CD4-positive, alpha-beta memory T cell (primary cell): ENCODE measurements at places on chromosomes 11 and 22. TPM values are rescaled to one million over a fixed set of nuclear protein-coding genes. Genes with fewer than 3 reads are reported as not detected.

DNA sequence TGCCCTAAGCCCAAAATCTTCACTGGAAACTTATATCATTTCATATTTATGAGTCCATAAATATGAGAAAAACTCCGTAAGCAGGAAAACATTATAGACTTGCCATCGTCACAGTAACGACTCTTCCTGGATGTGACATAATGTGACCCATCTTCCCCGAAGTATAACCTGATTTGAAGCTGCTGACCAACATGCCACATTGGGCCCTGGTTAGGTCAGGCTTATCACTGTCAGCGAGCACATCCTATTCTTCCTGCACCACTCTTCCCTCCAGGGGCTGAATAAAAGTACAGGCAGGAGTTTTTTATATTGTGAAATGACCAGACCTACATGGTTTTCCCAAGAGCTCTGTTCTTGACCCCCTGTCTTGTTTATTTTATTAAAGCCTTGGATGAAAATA is 12.1 kb upstream of the BLID start:
- H3K36me3 ChIP-seq: no peaks in the 10 kb centered on the region
- H3K27ac ChIP-seq: no peak overlapping the region
- no peak for DNase-seq
- no peaks in the 10 kb centered on the region for H3K4me1 ChIP-seq

GRCh38 chr22:23527971-23528740 is 51.9 kb downstream of the IGLL1 start:
- H3K4me1 ChIP-seq: no peaks in the 10 kb centered on the region
- DNase-seq: no peak
- H3K4me3 ChIP-seq: no peak overlapping the region
- H3K27me3 ChIP-seq: no peaks in the 10 kb centered on the region

DNA sequence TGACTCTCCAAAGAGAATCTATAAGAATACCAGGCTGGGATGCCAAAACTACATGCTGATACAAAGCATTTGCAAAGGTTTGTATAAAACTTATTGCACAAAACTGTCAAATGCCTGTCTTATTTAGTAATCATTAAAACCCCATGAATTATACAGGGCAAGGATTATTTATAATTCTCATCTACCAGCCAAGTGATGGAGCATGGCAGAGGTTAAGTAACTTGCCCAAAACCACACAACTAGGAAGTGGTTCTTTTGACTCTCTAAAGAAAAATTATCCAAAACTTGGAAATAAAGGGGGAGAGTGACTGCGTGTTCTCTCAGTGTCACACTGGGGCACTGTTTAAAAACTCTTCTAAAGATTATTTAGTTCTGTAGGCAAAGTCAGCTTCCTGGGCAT is 17.4 kb upstream of the CLMP start:
- no peaks in the 10 kb centered on the region for H3K36me3 ChIP-seq
- no peak for DNase-seq
- no peaks in the 10 kb centered on the region for H3K4me1 ChIP-seq
- H3K27me3 ChIP-seq: no peaks in the 10 kb centered on the region
- no peak overlapping the region for H3K4me3 ChIP-seq
- H3K27ac ChIP-seq: no peak overlapping the region

DNA sequence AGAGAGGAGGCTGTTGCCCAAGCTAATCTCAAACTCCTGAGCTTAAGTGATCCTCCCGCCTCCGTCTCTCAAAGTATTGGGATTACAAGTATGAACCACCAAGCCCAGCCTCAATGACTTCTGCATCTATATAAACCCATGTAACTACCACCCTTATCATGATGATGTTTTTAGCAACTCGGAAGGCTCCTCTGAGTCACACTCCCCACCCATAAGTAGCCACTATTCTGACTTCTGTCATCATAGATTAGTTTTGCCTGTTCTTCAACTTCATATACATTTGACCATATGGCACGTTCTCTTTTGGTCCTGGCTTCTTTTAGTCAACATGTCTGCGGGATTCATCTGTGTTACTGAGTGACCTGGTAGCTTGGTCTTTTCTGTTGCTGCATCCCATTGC is 6.4 kb upstream of the FOSL1 start:
- no peak for DNase-seq
- no peaks in the 10 kb centered on the region for H3K27me3 ChIP-seq
- H3K27ac ChIP-seq: no peak overlapping the region
- no peak overlapping the region for H3K4me3 ChIP-seq
- H3K4me1 ChIP-seq: no peaks in the 10 kb centered on the region

DNA sequence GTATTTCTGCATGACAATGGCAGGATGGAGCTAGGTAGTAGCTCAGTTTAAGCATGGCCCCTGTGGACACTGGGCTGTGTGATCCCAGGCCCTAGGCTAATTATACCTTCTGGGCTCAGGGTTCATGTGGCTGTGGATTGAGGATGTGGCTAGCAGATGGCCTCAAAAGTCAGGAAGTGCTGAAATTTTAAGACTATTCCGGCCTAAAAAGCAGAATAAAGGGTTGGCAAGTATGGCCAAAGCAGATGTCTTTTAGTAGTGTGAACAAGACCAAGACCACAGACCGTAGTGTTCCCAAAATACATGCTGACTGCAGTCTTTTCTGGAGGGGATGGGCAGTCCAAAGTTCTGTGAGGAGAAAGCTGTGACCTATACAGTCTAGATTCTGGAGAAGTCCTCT is 115.7 kb upstream of the RAG2 start:
- DNase-seq: no peak
- H3K27ac ChIP-seq: no peak overlapping the region
- H3K27me3 ChIP-seq: no peaks in the 10 kb centered on the region
- H3K4me3 ChIP-seq: no peak overlapping the region
- no peaks in the 10 kb centered on the region for H3K4me1 ChIP-seq

GRCh38 chr11:112829971-112830654 is 131.1 kb upstream of the NCAM1 start:
- no peak overlapping the region for H3K4me3 ChIP-seq
- H3K36me3 ChIP-seq: no peaks in the 10 kb centered on the region
- DNase-seq: no peak
- H3K4me1 ChIP-seq: no peaks in the 10 kb centered on the region

GRCh38 chr22:41898645-41899044 is 16.2 kb downstream of the SHISA8 start:
- H3K27ac ChIP-seq: no peak overlapping the region
- DNase-seq: no peak
- H3K4me1 ChIP-seq: no peaks in the 10 kb centered on the region
- H3K27me3 ChIP-seq: no peaks in the 10 kb centered on the region
- H3K36me3 ChIP-seq: peaks cover 41% of the 10 kb centered on the region
- H3K4me3 ChIP-seq: no peak overlapping the region

DNA sequence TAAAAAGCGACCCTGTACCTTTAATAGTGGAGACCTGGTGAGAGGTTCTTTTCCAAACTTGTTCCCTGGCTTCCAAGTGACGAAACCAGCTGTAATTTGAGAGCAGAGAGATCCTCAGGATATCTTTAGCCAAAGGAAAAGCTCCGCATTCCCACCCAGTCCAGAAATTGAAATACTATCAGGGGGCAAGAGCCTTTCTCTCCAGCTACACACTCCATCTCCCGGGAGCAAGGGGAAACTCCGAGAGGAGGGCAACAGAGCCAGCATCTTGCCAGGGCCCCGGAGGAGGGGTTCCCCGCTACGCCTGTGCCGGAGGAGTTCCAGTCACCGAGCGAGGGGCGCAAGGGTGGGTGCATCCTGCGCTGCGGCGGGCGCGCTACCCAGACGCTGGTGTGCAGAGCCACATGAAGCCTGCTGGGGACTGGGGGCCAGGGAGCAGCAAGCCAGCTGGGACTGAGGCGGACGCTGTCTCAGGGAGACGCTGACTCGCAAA is at the start of gene FIBIN:
FIBIN (plus strand) TSS at position 148 of the 493 bp plus-strand sequence. CDS start 415 bp downstream, outside the sequence.
- H3K4me1 ChIP-seq: no peaks in the 10 kb centered on the region
- no peak within 1 kb of the TSS for H3K4me3 ChIP-seq
- H3K36me3 ChIP-seq: no peaks in the 10 kb centered on the region

GRCh38 chr22:41092847-41093411 is 537 bp downstream of the EP300 start:
- peaks cover 42% of the 10 kb centered on the region for H3K4me1 ChIP-seq
- no peaks in the 10 kb centered on the region for H3K27me3 ChIP-seq
- peak overlapping the region; percentile 99 for H3K27ac ChIP-seq
- peak overlapping the region; percentile 99 for H3K4me3 ChIP-seq

- no peak for DNase-seq
- no peaks in the 10 kb centered on the region for H3K4me1 ChIP-seq
- no peak overlapping the region for H3K27ac ChIP-seq
- no peak overlapping the region for H3K4me3 ChIP-seq
- no peaks in the 10 kb centered on the region for H3K27me3 ChIP-seq
Measured at GRCh38 chr22:20449819-20450550, 12.4 kb upstream of the SCARF2 start.

DNA sequence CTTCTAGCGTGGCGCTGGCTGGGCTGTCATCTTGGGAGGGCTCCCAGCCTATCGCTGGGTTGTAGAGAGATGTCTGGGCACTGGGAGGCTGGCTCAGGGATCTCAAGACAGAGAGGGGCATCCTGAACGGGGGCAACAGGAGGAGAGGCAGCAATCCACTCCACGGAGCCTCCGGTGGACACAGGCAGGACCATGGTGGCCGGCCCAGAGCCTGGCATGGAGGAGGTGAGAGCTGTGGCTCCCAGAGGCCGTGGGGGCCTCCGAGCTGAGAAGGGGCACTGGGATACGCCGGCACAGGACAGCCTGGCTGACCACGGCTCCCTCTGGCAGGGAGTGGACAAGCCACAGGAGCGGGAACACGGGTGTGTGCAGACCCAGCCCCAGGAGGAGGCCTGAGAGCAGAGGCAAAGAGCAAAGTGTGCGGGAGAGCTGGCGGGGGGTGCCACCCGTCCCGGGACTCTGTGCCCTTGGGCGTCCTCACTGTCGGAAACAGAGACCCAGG is 9.1 kb downstream of the MRGPRF start:
- DNase-seq: no peak
- no peak overlapping the region for H3K27ac ChIP-seq
- no peaks in the 10 kb centered on the region for H3K4me1 ChIP-seq

- no peaks in the 10 kb centered on the region for H3K36me3 ChIP-seq
- H3K4me1 ChIP-seq: no peaks in the 10 kb centered on the region
- DNase-seq: no peak
- H3K27me3 ChIP-seq: no peaks in the 10 kb centered on the region
- no peak overlapping the region for H3K4me3 ChIP-seq
Measured at GRCh38 chr22:17436382-17436980, 67.2 kb downstream of the CECR2 start.

DNA sequence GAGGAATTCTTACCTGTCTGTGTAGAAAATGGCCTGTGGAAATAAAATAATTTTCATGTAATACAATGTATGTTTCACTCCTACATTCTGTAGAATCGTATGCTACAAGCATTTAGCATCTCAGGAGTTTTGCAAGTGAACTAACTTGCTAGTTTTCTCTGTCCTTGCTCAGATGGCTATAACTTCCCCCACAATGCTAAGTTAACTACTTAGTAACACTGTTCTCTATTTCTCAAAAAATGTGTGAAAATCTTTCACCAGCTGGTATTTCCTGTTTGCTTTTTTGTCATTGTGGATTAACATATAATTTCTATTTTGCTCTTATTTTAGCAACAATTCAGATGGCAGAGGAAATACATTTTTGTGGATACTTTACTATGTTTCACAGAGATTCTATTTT is 4.4 kb downstream of the OR4S2 start:
- no peaks in the 10 kb centered on the region for H3K27me3 ChIP-seq
- H3K4me1 ChIP-seq: no peaks in the 10 kb centered on the region
- no peak for DNase-seq

GRCh38 chr11:35752115-35752514 is 89.5 kb downstream of the TRIM44 start:
- H3K4me3 ChIP-seq: no peak overlapping the region
- H3K36me3 ChIP-seq: no peaks in the 10 kb centered on the region
- no peak overlapping the region for H3K27ac ChIP-seq
- no peak for DNase-seq
- H3K4me1 ChIP-seq: no peaks in the 10 kb centered on the region

GRCh38 chr11:96520939-96521338 is 131.1 kb downstream of the JRKL start:
- H3K36me3 ChIP-seq: no peaks in the 10 kb centered on the region
- no peaks in the 10 kb centered on the region for H3K27me3 ChIP-seq
- no peak overlapping the region for H3K4me3 ChIP-seq
- H3K4me1 ChIP-seq: no peaks in the 10 kb centered on the region
- no peak overlapping the region for H3K27ac ChIP-seq

- no peak overlapping the region for H3K27ac ChIP-seq
- no peak for DNase-seq
- H3K4me1 ChIP-seq: no peaks in the 10 kb centered on the region
- no peak overlapping the region for H3K4me3 ChIP-seq
- H3K27me3 ChIP-seq: no peaks in the 10 kb centered on the region
Measured at GRCh38 chr11:78181185-78181584, 7.2 kb downstream of the KCTD21 start.

DNA sequence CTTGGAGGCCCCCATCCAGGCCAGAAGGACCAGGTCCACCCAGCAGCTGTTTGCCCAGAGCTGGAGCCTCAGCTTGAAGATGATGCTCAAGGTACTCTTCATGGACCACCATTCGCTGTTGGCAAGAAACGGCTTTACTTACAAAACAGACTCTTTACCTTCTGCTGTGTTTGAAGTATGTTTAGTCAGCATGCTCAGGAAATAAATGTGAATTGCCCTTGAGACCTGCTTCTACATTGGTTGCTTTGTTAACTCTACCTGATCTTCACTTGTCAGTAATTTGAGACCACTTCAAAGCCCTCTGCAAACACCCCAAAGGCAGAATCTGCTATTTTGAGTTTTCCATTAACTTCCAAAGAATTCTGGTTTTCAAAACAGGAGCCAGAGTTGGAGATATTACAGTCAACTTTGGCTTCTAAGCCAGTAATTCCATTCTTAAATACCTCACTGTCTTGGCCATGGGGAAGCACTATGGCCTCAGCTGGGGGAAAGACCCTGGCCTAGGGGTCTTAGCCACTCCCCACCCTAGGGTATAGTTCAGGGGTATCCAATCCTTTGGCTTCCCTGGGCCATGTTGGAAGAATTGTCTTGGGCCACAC is 2.7 kb downstream of the UQCR10 start:
- no peak overlapping the region for H3K4me3 ChIP-seq
- peaks cover 29% of the 10 kb centered on the region for H3K4me1 ChIP-seq
- no peaks in the 10 kb centered on the region for H3K27me3 ChIP-seq
- no peak overlapping the region for H3K27ac ChIP-seq
- peaks cover 11% of the 10 kb centered on the region for H3K36me3 ChIP-seq

DNA sequence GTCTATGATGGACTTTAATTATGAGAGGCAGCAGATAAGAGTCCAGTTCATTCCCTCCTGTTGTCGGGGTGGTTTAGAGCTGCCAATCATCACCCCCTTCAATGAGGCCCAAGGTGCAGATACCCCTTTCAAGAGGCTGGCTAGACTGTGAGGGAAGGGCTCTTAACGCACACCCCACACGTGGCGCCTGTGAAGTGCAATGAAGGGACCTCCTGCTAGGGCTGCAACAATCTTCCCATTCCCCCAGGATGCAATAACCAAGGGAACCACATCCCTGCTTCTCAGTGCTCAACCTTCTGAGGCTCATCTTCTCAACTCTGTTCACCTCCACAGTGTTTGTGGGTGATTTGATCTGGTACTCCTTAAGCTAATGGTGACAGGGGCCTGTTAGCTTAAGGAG is 19.0 kb downstream of the TENM4 start:
- H3K27me3 ChIP-seq: no peaks in the 10 kb centered on the region
- no peak overlapping the region for H3K27ac ChIP-seq
- H3K36me3 ChIP-seq: no peaks in the 10 kb centered on the region
- no peak for DNase-seq
- H3K4me3 ChIP-seq: no peak overlapping the region

Gene KIRREL3
- total RNA-seq: not detected

Gene TSGA10IP
- not detected for total RNA-seq

Gene OR10A2
- not detected for total RNA-seq

Gene WNT7B
- total RNA-seq: not detected

Gene PRG3
- total RNA-seq: not detected

Gene SLC25A45
- total RNA-seq: 24.2 TPM

Gene FAM83F
- not detected for total RNA-seq

Gene SCGB1D2
- total RNA-seq: not detected

Gene SIK2
- 13.8 TPM for total RNA-seq

Gene CBLIF
- not detected for total RNA-seq

Gene SIPA1
- 150 TPM for total RNA-seq

Gene PANX2
- total RNA-seq: not detected
